Left hindlimb (tissue), 1 donor: ENCODE measurements at places on chromosomes 1 and 21.

DNA sequence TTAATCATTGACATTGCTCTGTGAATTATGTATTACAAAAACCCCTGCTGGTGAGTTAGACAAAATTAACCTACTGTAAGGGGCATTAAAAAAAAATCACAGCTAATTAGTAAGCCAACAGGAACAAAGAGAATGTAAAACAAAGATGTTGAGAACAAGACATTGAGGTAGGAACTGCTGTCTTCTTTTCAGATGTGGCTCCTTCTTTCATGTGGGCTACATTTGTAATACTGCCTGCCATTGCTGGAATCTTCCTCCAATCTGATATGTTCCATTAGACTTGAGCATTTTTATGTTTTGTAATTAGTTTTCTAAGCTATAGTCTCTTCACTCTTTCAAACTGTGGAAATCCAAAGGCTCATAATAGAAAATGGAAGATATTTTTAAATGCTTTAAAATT, 353.0 kb downstream of the ADGRL2 start:
- DNase-seq: no peak

GRCh38 chr1:178055779-178056471, 38.0 kb upstream of the RASAL2 start:
- no peak for DNase-seq

GRCh38 chr1:110339407-110340206, 430 bp downstream of the RBM15 start:
- DNase-seq: no peak

DNA sequence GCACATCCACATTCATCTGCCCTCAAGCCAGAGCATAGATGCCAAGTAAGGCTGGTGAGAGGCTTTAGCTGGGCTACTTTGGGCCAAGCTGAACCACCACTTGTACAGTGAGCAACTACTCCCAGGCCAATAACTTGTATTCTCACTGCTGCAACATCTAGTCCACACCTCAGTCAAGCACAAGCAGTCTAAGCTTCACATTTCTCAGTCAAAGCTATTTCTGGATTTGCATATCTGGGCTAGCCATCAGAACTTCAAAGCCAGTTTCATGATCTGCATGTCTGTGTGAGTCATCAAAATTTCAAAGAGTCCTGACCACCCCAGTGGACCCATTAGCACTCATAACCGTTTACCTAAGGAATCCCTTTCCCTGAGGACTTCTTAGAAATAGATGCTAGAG, 77.7 kb upstream of the DIRAS3 start:
- DNase-seq: no peak

DNA sequence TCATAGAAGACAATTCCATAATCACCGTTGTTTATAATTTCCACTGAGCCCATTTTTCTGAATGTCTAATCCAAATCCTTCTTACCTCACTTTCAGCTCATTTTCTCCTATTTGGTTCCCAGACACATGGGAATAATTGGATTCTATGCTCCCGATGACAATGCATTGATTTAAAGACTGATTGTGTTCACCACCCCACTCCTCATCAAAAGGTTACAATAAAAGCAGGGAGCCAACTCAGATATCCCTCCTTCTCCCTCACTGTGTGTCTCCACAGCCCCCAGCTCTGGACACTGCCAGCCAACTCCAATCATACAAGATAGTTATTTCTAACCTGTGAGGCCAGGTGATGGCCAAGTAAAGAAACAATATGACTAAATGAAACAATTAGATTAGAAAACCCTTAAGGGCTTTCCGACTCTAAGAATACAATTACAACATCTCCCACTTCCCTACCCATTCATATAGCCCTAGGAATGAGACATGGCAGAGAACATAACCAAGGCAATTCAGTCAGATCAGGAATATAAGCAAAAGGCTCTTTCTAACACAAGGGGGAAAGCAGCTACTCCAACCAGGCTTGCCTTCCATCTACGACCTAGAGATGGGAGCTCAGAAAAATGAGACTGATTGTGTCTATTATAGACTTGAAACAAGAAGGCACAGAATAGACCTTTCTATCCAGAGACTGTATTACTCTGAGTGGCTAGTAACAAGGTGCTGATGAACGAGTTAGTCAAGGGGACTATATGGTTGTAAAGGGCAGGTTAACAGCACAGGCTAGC, 28.5 kb upstream of the CADM3 start:
- DNase-seq: no peak

GRCh38 chr1:178330153-178330552, 166.6 kb downstream of the CLEC20A start:
- no peak for DNase-seq

GRCh38 chr1:178119628-178120027, 25.7 kb downstream of the RASAL2 start:
- DNase-seq: no peak
